ENCODE measurements at places on chromosomes 1 and 21.
A peak's percentile ranks its signal among the peaks of the same experiment; 100 is the strongest.

DNA sequence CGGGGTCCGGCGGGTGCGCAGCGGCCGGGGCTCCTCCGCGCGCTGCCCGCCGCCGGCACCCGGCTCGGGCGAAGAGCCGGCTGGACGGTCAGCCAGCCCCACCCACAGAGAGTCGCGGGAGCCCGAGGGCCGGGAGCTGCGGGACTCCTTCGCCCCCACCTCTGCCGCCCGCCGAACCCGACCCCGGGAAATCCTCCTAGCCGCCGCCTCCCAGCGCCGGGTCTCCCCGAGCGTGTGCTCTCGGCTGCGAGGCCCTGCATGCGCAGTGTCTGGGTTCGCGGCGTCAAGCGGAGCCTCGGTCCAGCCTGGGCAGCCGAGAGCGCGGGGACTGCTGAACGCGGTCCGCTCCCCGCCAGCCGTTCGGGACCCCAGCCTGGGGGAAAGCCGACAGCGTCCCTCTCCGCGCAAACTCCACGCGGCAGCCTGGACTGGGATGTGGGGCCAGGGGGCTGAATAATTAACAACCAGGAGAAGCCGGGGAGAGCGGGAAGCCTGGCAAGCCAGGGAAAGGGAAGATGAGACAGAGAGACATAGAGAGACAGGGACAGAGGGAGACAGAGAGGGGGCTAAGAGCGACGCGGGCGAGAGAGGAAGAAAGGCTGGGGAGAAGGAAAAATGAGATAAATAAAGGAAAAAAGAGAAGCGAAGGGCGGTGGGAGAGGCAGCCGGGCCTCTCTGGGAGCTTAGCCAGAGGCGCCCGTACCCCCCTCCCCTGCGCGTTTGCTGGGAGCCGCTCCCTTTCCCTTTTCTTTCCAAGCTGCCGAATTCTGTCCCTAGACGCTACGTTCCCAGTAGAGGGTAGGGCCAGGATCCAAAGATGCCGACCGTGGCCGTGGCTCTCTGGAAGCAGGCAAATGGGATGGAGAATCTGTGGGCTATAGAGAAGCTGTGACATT lies 64.2 kb downstream of the MEF2D start:
- peak overlapping the region; percentile 60 for H3K4me3 ChIP-seq
- DNase-seq, result no peak
- H3K36me3 ChIP-seq, result no peaks in the 10 kb centered on the region
- peaks cover 15% of the 10 kb centered on the region for H3K4me1 ChIP-seq

- no peak overlapping the region for H3K4me3 ChIP-seq
- H3K4me1 ChIP-seq, result no peaks in the 10 kb centered on the region
- no peaks in the 10 kb centered on the region for H3K36me3 ChIP-seq
- H3K27ac ChIP-seq, result no peak overlapping the region
- no peak for DNase-seq
- H3K27me3 ChIP-seq, result no peaks in the 10 kb centered on the region
Observed at GRCh38 chr1:80910426-80910825, 890.3 kb upstream of the ADGRL2 start.

DNA sequence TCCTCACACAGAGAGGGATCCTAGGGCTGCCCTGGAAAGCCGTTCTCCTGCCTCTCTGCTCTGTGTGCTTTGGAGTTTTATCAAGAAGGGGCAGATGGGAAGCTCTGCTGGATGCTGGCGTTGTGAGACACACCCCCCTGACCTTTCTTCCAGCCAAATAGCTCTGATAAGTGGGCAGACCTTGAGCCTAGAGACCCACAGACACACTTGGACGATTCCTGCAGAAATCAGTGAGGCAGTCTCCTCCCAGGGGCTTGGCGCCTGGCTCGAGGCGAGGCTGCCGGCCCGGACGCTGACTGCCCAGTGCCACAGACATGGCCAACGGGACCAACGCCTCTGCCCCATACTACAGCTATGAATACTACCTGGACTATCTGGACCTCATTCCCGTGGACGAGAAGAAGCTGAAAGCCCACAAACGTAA lies at the start of gene MRAP:
MRAP (plus strand) TSS at position 198 of the 424 bp plus-strand sequence; CDS start at position 315, 117 bp downstream.
- no peaks in the 10 kb centered on the region for H3K4me1 ChIP-seq
- H3K36me3 ChIP-seq, result no peaks in the 10 kb centered on the region
- H3K27me3 ChIP-seq, result no peaks in the 10 kb centered on the region
- no peak within 1 kb of the TSS for H3K4me3 ChIP-seq

GRCh38 chr1:155003766-155004351 lies 1.3 kb downstream of the ZBTB7B start:
- H3K27ac ChIP-seq, result peak overlapping the region; percentile 77
- H3K4me1 ChIP-seq, result peaks cover 70% of the 10 kb centered on the region
- no peak for DNase-seq
- H3K4me3 ChIP-seq, result peak overlapping the region; percentile 83
- no peaks in the 10 kb centered on the region for H3K36me3 ChIP-seq

- H3K27me3 ChIP-seq, result no peaks in the 10 kb centered on the region
- no peaks in the 10 kb centered on the region for H3K36me3 ChIP-seq
- H3K27ac ChIP-seq, result no peak overlapping the region
- DNase-seq, result no peak
- H3K4me1 ChIP-seq, result peaks cover 11% of the 10 kb centered on the region
- peak overlapping the region; percentile 49 for H3K4me3 ChIP-seq
Observed at GRCh38 chr1:50332941-50333594, 90.2 kb downstream of the DMRTA2 start.

GRCh38 chr1:147434921-147435320 lies 106.4 kb upstream of the BCL9 start:
- no peak overlapping the region for H3K27ac ChIP-seq
- no peaks in the 10 kb centered on the region for H3K27me3 ChIP-seq
- no peak overlapping the region for H3K4me3 ChIP-seq
- H3K4me1 ChIP-seq, result no peaks in the 10 kb centered on the region
- no peak for DNase-seq
- H3K36me3 ChIP-seq, result no peaks in the 10 kb centered on the region

DNA sequence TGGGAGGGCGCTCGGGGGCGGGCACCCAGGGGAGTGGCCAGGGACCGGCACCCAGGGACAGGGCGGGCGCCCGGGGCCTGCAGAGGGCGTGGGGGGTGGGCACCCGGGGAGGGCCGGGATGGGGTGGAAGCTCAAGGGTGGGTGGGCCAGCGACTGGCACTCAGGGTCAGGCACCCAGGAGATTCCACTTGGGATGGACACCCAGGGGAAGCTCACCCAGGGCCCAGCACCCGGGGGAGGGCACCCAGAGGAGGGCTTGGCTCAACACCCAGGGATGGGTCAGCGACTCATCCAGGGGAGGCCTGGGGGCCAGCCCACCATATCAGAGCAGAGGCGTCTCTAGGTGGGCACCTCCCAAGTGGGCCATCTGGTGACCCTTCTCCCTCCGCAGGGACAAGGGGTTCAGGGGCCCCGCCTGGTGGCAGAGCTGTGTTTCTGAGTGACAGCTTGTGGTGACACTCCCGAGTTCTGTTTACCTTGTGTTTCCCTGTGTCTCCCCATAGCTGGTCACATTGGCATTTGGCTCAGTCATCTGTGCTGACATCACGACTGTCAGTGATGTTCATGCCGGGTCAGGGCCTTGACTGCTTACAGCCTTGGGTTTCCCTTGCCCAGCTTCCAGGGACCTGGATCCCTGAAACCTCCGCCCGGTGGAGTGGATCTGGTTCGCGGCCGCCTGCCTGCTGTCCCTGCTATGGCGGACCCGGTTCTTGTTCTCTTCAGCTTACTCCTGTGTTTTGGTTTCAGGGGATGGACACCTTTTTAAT lies 749 bp downstream of the IBA57 start:
- H3K4me1 ChIP-seq, result peaks cover 23% of the 10 kb centered on the region
- DNase-seq, result peak; percentile 44
- H3K27ac ChIP-seq, result peak overlapping the region; percentile 98
- peak overlapping the region; percentile 53 for H3K4me3 ChIP-seq
- no peaks in the 10 kb centered on the region for H3K27me3 ChIP-seq

- no peak overlapping the region for H3K27ac ChIP-seq
- no peak overlapping the region for H3K4me3 ChIP-seq
- H3K4me1 ChIP-seq, result no peaks in the 10 kb centered on the region
- DNase-seq, result no peak
- peaks cover 10% of the 10 kb centered on the region for H3K36me3 ChIP-seq
Observed at GRCh38 chr1:43814401-43814800, 107.1 kb downstream of the ST3GAL3 start.

DNA sequence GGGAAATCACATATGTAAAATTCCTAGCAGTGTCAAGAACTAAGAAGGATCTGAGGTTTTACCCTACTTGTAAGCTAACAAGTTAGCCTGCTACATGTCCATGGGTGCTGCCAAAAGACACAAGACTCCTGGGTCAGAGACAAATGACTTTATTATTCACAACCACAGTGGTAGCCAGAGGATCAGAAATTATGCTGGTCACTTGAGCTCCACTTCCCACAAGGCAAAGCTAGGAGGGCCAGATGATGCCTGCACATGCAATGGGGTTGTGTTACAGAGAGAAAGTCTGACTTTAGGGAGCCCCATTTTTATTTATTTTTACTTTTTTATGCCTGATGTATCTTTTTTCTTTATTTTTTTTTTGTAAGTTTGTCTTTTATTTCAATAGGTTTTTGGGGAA lies 136.8 kb downstream of the S1PR1 start:
- no peaks in the 10 kb centered on the region for H3K4me1 ChIP-seq
- no peak for DNase-seq
- no peak overlapping the region for H3K27ac ChIP-seq
- no peaks in the 10 kb centered on the region for H3K36me3 ChIP-seq
- no peak overlapping the region for H3K4me3 ChIP-seq

GRCh38 chr1:96234299-96234698 lies 487.3 kb upstream of the PTBP2 start:
- H3K27me3 ChIP-seq, result no peaks in the 10 kb centered on the region
- no peaks in the 10 kb centered on the region for H3K4me1 ChIP-seq
- no peaks in the 10 kb centered on the region for H3K36me3 ChIP-seq
- no peak for DNase-seq
- no peak overlapping the region for H3K4me3 ChIP-seq
- H3K27ac ChIP-seq, result no peak overlapping the region

DNA sequence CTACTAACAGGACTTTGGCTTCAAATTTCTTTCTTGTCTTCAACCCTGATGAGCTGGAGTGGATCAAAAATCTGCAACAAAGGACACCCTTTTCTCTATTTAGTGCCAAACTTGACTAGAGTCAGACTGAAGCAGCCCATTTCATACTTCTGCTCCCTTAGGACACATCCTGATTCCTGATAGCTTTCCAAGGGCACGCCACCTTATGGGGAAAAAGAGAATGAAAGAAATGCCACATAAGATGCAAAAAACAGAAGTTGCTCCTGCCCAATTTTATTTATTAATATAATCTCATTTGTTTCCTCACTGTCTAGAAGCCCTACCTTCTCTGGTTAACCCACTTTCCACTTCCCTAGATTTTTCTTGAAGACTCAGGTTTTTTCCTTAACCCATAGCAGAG lies 72.7 kb upstream of the NBPF4 start:
- H3K27ac ChIP-seq, result no peak overlapping the region
- no peak overlapping the region for H3K4me3 ChIP-seq
- H3K4me1 ChIP-seq, result no peaks in the 10 kb centered on the region
- no peaks in the 10 kb centered on the region for H3K36me3 ChIP-seq

GRCh38 chr1:234978397-234979295 lies 150.0 kb downstream of the TOMM20 start:
- peak; percentile 38 for DNase-seq
- H3K27me3 ChIP-seq, result no peaks in the 10 kb centered on the region
- no peaks in the 10 kb centered on the region for H3K36me3 ChIP-seq
- peaks cover 43% of the 10 kb centered on the region for H3K4me1 ChIP-seq
- peak overlapping the region; percentile 87 for H3K27ac ChIP-seq
- peak overlapping the region; percentile 1 for H3K4me3 ChIP-seq

GRCh38 chr1:179087665-179088064 lies 5.8 kb downstream of the TOR3A start:
- DNase-seq, result no peak
- peaks cover 25% of the 10 kb centered on the region for H3K36me3 ChIP-seq
- H3K4me3 ChIP-seq, result no peak overlapping the region
- no peak overlapping the region for H3K27ac ChIP-seq
- H3K4me1 ChIP-seq, result peaks cover 3% of the 10 kb centered on the region

GRCh38 chr1:203743091-203743571 lies 21.9 kb upstream of the LAX1 start:
- H3K4me3 ChIP-seq, result no peak overlapping the region
- peaks cover 11% of the 10 kb centered on the region for H3K36me3 ChIP-seq
- H3K27ac ChIP-seq, result no peak overlapping the region
- no peak for DNase-seq
- H3K27me3 ChIP-seq, result no peaks in the 10 kb centered on the region
- H3K4me1 ChIP-seq, result peaks cover 10% of the 10 kb centered on the region
